ENCODE measurements at places on chromosomes 1 and 21. TPM values are rescaled to one million over a fixed set of nuclear protein-coding genes. Genes with fewer than 3 reads are reported as not detected.

DNA sequence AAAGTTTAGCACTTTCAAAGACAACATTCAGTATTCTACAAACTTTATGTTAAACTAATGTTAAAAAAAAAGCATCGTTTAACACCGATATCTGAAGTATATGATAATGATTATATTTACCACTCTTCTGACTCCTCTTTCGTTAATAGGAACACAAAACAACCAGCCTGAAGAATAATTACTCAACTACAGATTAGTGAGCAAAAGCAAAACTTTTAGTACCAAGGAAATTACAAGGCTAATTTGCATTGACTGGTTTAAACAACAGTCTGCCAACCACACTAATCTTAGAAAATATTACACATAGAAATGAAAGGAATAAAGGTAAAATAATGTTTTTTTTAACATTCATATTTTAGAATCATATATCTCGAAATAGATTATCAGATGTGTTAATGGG is 500.7 kb downstream of the LMO4 start:
- no peaks in the 10 kb centered on the region for H3K27me3 ChIP-seq
- H3K36me3 ChIP-seq, result no peaks in the 10 kb centered on the region
- H3K4me3 ChIP-seq, result no peak overlapping the region
- no peak for DNase-seq

GRCh38 chr1:154992721-154993571 is 440 bp upstream of the LENEP start:
- no peaks in the 10 kb centered on the region for H3K36me3 ChIP-seq
- H3K27me3 ChIP-seq, result no peaks in the 10 kb centered on the region
- H3K27ac ChIP-seq, result no peak overlapping the region
- no peak for DNase-seq
- H3K4me3 ChIP-seq, result no peak overlapping the region

GRCh38 chr1:212309967-212310366 is 24.8 kb downstream of the PPP2R5A start:
- DNase-seq, result no peak
- no peaks in the 10 kb centered on the region for H3K36me3 ChIP-seq
- no peak overlapping the region for H3K27ac ChIP-seq
- H3K4me3 ChIP-seq, result no peak overlapping the region
- no peaks in the 10 kb centered on the region for H3K27me3 ChIP-seq

GRCh38 chr1:79041666-79042065 is 35.1 kb upstream of the ADGRL4 start:
- H3K36me3 ChIP-seq, result no peaks in the 10 kb centered on the region
- no peaks in the 10 kb centered on the region for H3K4me1 ChIP-seq
- no peak for DNase-seq
- no peaks in the 10 kb centered on the region for H3K27me3 ChIP-seq
- H3K27ac ChIP-seq, result no peak overlapping the region

IGFN1 gene
- 4.1 TPM for total RNA-seq
